Hematopoietic multipotent progenitor cell treated with erythropoietin and hydrocortisone succinate and interleukin-3 and kit ligand, for 15 days (in vitro differentiated cells): ENCODE measurements at places on chromosomes 6 and 20.
A peak's percentile ranks its signal among the peaks of the same experiment; 100 is the strongest.

DNA sequence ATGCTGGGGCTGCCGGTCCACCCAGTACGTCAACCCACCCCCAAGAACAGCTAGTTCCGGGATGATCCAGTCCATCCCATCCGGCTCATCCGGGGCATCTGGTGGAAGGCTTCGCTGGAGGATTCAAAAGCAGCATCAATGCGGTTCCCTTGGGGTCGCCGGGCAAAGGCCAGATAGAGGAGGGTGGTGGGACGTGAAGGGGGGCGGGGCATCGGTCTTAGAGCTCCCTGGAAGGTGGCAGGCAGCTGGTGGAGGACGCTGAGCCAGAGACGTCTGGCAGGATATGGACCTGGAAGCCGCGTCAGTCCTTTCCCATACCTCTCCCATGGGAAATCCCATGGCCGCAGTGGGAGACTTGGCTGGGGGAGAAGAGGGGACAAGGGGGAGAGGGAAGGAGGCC lies 1500.8 kb upstream of the DEFB115 start:
- no peak for DNase-seq

DNA sequence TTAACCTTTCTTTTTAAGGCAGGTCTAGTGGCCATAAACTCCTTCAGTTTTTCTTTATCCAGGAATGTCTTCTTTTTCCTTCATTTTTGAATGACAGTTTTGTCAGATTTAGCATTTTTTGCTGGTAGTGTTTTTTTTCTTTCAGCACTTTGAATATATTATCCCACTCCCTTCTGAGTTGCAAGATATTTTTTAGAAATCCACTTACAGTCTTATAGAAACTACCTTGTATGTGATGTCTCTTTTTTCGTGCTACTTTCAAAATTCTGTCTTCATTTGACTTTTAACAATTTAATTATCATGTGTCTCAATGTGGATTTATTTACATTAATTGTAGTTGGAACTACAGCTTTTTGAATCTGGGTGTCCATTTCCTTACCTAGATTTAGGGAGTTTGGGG lies 284.4 kb upstream of the RNF217 start:
- no peak for DNase-seq

GRCh38 chr6:3339811-3340210 lies 81.1 kb downstream of the PSMG4 start:
- no peak for DNase-seq

- no peak for DNase-seq
These were observed 61.3 kb upstream of the FOXQ1 start for GRCh38 chr6:1250489-1251197.

DNA sequence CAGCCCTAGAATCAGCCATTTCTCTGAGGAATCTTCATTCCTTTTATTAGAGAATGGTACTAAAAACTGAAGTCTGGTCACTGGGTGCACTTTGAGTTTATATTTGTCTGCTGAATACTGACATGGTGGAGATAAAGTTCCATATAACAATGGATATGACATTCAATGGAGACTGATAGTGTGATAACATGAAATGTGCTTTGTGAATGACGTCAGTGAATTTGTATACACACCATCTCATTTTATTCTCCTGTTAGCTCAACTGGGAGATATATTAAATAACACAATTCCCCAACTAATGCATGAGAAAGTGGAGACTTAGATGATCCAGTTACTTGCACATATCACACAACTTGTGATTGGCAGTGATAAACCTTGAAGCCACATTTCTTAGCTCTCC lies 446.7 kb downstream of the DOK5 start:
- DNase-seq, result no peak

DNA sequence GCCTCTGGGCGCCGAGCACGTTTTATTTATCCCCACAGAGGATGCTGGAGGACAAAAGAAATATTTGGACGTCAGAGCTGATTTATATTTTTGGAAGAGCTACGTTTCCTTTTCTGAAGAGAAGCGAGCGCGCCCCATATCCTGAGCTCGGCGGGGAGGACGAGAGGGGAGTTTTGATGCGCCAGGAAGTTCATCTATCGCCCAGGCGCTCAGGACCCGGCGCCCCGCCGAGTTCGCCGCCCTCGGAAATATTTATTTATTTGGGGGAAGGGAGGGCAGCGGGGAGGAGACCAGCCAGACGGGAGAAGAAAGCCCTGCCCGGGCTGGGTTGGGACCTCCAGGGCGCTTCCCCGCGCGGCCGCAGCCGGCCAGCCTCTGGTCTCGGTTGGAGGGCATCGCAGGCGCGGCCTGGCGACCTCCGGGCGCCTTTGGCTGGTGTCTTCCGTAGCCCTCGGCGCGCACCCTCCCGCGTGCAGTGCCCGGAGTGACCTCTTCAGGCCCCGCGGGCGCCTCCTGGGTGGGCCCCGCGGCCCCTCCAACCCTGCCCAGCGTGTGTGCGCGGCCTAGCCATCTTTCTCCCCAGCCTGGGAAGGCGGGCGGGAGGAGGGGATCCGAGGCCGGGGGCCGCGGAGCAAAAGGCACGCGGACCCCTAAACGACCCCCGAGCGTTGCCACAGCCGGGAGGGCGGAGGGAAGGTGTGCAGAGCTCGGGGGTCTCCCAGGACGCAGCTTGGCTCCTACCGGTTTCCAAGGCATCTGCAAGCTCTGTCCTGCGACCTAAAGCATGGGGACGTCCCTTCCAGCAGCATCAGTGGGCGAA lies 5.4 kb upstream of the FOXF2 start:
- DNase-seq, result no peak

GRCh38 chr6:106885679-106886078 lies 88.8 kb downstream of the CD24 start:
- DNase-seq, result no peak

DNA sequence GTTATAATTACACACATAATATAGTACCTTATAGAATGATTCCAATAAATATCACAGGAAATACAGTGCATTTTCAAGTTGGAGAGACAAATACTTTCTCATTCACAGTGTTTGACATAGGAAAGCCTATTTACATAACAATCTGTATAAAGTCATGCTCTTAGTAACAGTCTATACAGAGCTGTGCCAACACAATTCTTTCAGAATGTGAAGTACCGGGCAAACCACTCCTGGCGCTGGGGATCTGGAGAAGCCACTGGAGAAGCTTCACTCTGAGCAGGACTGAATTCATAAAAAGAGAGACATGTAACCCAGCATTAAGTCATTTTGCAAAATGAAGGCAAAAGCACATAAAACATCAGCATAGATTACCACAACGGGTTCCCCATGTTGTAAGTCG lies 24.9 kb upstream of the MCM9 start:
- no peak for DNase-seq

- DNase-seq, result no peak
These were observed 99.8 kb downstream of the OPRM1 start for GRCh38 chr6:154138793-154139192.

GRCh38 chr6:2733324-2733723 lies 17.4 kb downstream of the MYLK4 start:
- DNase-seq, result no peak

GRCh38 chr6:146961831-146962230 lies 242.4 kb upstream of the STXBP5 start:
- no peak for DNase-seq

DNA sequence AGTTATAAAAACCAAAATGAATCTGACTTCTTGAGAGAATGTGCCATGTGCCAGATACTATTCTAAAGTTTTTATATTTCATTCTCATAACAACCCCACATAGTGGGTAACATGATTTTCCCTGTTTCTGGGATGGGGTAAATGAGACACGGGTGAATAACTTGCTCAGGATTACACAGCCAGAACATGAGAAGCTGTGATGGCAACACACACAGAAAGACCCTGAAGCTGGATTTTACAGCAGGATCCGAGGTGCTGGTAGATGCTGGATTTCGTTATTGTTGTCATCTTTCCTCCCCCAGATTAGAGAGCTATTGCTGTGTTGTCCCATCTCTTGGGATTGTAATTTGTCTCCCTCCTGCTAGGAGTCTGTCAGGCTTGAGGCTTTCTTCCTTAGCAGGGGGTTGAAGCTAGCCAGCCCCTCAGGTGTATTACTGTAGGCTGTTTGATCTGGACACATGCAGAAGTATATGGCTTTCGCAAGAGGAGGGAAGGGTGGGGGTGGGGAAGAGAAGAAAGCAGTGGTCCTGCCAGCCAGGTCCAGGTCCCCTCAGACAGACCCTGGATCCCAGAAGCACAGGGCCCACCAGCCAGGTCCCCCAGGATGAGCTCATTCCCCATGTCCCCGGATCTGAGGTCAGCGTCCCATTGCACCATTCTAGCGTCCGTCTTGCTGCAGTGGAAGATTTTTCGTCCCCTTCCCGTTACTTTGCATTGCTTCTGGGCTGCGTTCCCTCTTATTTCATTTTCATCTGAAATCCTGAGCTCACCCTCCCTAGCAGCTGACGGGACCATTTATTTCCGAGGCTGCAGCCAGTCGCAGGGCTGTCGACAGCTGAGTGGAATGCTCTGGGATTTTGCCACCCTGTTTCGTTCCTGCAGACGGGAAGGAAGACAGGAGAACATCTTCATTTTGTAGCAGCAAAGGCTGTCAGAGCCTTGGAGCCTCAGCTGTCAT lies 7.3 kb upstream of the KCNG1 start:
- DNase-seq, result no peak

- no peak for DNase-seq
These were observed 26.6 kb upstream of the C6orf58 start for GRCh38 chr6:127550403-127550802.

DNA sequence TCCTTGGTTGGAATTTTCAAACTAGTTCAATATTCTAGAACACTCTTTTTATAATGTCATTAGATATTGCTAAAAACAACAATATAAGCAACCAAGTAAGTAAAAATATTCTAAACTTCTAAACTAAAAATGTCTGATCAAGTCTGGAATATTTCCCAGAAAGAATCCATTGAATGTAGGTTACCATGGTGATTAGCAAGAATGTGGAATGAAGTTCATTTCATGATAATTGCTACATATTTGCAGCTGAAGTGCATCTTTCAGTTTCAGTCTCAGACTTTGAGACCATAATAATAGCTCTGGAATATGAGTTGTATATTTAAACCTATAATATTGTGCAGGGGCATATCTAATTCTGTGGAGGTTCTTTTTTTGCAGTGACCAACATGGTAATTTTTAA lies 61.0 kb upstream of the NKAIN2 start:
- DNase-seq, result no peak

GRCh38 chr6:18142591-18142861 lies 12.4 kb downstream of the TPMT start:
- no peak for DNase-seq

GRCh38 chr20:61253264-61253639 lies 1.2 kb downstream of the CDH4 start:
- no peak for DNase-seq

- no peak for DNase-seq
These were observed 81.5 kb upstream of the ISM1 start for GRCh38 chr20:13139459-13140150.

- no peak for DNase-seq
These were observed 669 bp upstream of the PEX6 start for GRCh38 chr6:42979523-42980177.

- DNase-seq, result no peak
These were observed 26.2 kb downstream of the CCN2 start for GRCh38 chr6:131924881-131925474.

DNA sequence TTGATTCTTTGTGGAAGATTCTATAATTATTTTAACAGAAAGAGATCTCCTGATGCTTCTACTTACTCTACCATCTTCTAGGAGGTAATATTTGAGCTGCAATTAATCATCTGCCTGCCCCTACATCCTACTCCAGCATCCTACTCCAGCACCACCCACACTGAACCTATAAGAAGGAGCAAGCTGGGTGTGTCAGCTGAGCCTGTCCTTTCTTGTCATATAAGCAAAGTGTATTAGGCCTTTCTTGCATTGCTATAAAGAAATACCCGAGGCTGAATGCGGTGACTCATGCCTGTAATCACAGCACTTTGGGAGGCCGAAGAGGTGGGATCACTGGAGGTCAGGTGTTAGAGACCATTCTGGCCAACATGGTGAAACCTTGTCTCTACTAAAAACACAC lies 84.2 kb upstream of the ARG1 start:
- no peak for DNase-seq

- no peak for DNase-seq
These were observed 106.8 kb upstream of the PDE10A start for GRCh38 chr6:165769884-165770283.

- DNase-seq, result no peak
These were observed 524.3 kb downstream of the PRKN start for GRCh38 chr6:162203287-162203686.

GRCh38 chr6:45480752-45481415 lies 103.2 kb upstream of the SUPT3H start:
- no peak for DNase-seq

- DNase-seq, result no peak
These were observed 356 bp downstream of the TBXT start for GRCh38 chr6:166167258-166167731.

GRCh38 chr20:32752458-32753250 lies 9.4 kb upstream of the COMMD7 start:
- peak; percentile 40 for DNase-seq

- DNase-seq, result no peak
These were observed 84.4 kb downstream of the SERAC1 start for GRCh38 chr6:158083455-158084325.

GRCh38 chr6:89410788-89411144 lies 1.3 kb downstream of the RRAGD start:
- DNase-seq, result no peak

DNA sequence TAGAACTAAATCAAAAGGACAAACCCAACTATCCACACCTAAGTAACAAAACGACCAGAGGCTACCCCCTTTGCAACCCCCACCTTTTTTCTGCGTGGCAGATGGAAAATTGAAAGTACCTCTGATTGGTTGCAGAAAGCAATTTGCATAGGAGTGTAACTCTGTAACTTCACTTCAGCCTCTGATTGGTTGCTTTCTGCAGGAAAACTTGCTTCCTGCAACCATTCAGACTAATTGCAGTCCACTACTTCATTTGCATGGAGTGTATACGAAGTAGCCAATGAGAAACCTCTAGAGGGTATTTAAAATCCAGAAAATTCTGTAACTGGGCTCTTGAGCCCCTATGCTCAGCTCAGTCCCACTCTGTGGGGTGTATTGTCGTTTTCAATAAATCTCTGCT lies 129.1 kb upstream of the OLIG3 start:
- no peak for DNase-seq

DNA sequence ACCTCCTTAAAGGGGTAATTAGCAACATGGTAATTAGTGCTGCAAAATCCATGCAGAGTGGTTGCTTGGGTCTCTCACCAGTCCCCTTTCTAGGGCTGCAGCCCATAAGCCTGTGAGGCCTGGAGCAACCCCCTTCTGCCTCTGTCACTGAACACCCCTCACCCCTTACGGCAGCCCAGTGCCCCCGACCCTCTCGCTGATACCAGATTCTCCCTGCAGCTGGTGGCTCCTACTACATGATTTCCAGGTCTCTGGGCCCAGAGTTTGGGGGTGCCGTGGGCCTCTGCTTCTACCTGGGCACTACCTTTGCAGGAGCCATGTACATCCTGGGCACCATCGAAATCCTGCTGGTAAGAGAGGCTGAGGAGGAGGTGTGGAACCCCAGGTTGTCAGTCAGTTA lies 8.0 kb downstream of the SLC12A5 start:
- no peak for DNase-seq

DNA sequence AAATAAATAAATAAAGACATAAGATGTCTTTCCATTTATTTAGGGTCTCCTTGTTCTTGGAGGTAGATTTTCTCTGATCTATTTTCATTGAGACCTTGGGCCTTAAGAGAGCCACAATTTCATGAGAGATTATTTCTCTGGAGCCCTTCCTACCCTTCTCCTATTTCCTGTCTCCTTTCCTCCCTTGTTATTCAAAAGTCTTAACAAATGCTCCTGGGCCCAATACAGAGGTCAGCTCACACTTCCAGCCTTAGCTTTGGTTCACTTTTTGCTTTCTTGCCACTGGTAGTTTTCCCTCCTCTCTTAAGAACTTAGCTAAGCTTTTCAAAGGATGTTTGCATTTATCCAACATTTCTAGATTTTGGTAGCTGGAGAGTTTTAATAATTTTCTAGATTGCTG lies 44.0 kb downstream of the PTPRA start:
- DNase-seq, result no peak

- no peak for DNase-seq
These were observed 1.4 kb downstream of the CD40 start for GRCh38 chr20:46119547-46119946.
